PC-3 (cell line): ENCODE measurements at places on chromosomes 5 and 9. TPM values are rescaled to one million over a fixed set of nuclear protein-coding genes. Genes with fewer than 3 reads are reported as not detected.

The C9orf72 gene
- total RNA-seq, result 7.9 and 10.4 TPM in 2 replicates

The PCDHB12 gene
- 0.15 and 0.63 TPM in 2 replicates for total RNA-seq

The GPR151 gene
- not detected in 2 replicates for total RNA-seq

The PCDHGA9 gene
- total RNA-seq, result 1.9 and 2.9 TPM in 2 replicates

The SLC12A7 gene
- 48.2 and 58.3 TPM in 2 replicates for total RNA-seq

The PCDHB7 gene
- 0.22 TPM in 1 of 2 replicates, not detected in the other for total RNA-seq

The CHD1 gene
- total RNA-seq, result 45.9 and 52.3 TPM in 2 replicates

The IFNB1 gene
- not detected in 2 replicates for total RNA-seq

The NIPAL4 gene
- total RNA-seq, result 1.0 and 1.8 TPM in 2 replicates

The TAF11L5 gene
- total RNA-seq, result not detected in 2 replicates

The RFESD gene
- total RNA-seq, result 0.36 and 2.4 TPM in 2 replicates

The FRRS1L gene
- not detected in 2 replicates for total RNA-seq

The SNCB gene
- total RNA-seq, result 2.1 and 8.6 TPM in 2 replicates

The KIF24 gene
- total RNA-seq, result 4.7 and 5.0 TPM in 2 replicates

The CTSV gene
- 11.4 and 12.2 TPM in 2 replicates for total RNA-seq

The SPATA31A1 gene
- total RNA-seq, result not detected in 2 replicates

The IL13 gene
- total RNA-seq, result not detected in 2 replicates

The PPP2R2B gene
- 2.4 TPM in 1 of 2 replicates, not detected in the other for total RNA-seq

The MRNIP gene
- 20.2 and 26.1 TPM in 2 replicates for total RNA-seq

The KIAA0825 gene
- total RNA-seq, result 0.07 and 0.23 TPM in 2 replicates

The PCDHB6 gene
- total RNA-seq, result not detected in 2 replicates

The BARHL1 gene
- total RNA-seq, result not detected in 2 replicates

The TAF1L gene
- 0.23 TPM in 1 of 2 replicates, not detected in the other for total RNA-seq

The CYLC2 gene
- not detected in 2 replicates for total RNA-seq

The FAM114A2 gene
- total RNA-seq, result 6.0 and 12.9 TPM in 2 replicates

The SPINK6 gene
- not detected in 2 replicates for total RNA-seq

The PTPRD gene
- total RNA-seq, result 0.63 TPM in 1 of 2 replicates, not detected in the other

The GFRA3 gene
- total RNA-seq, result not detected in 2 replicates

The ARL14EPL gene
- not detected in 2 replicates for total RNA-seq

The ADGRV1 gene
- 22.7 and 27.2 TPM in 2 replicates for total RNA-seq

The NUTM2F gene
- total RNA-seq, result not detected in 2 replicates

The FAT2 gene
- not detected in 2 replicates for total RNA-seq

The IRX4 gene
- 0.46 TPM in 1 of 2 replicates, not detected in the other for total RNA-seq

The PBX3 gene
- 8.2 and 35.5 TPM in 2 replicates for total RNA-seq

The TSLP gene
- not detected in 2 replicates for total RNA-seq

The NMUR2 gene
- not detected in 2 replicates for total RNA-seq

The PCDHA1 gene
- not detected in 2 replicates for total RNA-seq

The BSPRY gene
- total RNA-seq, result 22.6 and 23.7 TPM in 2 replicates

The PCDHB5 gene
- total RNA-seq, result 0.12 and 0.69 TPM in 2 replicates

The CCDC152 gene
- not detected in 2 replicates for total RNA-seq

The S100Z gene
- total RNA-seq, result 0.11 TPM in 1 of 2 replicates, not detected in the other

The SPATA9 gene
- total RNA-seq, result not detected in 2 replicates

The TXNDC8 gene
- total RNA-seq, result not detected in 2 replicates

The RGS7BP gene
- total RNA-seq, result 1.2 and 2.1 TPM in 2 replicates

The GRM6 gene
- total RNA-seq, result not detected in 2 replicates

The TMC1 gene
- total RNA-seq, result 0.15 TPM in 1 of 2 replicates, not detected in the other

The ST8SIA4 gene
- 0.63 and 0.91 TPM in 2 replicates for total RNA-seq

The SUB1 gene
- total RNA-seq, result 185 and 189 TPM in 2 replicates

The PRKAA1 gene
- 84.5 and 86.0 TPM in 2 replicates for total RNA-seq

The SLC6A7 gene
- total RNA-seq, result 0.29 and 0.35 TPM in 2 replicates

The SGCD gene
- total RNA-seq, result 0.15 and 0.29 TPM in 2 replicates

The PCAT7 gene
- total RNA-seq, result 1.9 and 2.5 TPM in 2 replicates

The ANKRD31 gene
- 0.12 and 0.26 TPM in 2 replicates for total RNA-seq

The THG1L gene
- total RNA-seq, result 45.1 and 45.3 TPM in 2 replicates
